NK-92 treated with Interleukin-12 subunit alpha and Interleukin-12 subunit beta, amount 100 ng/mL, for 24 hours (cell line): ENCODE measurements at places on chromosomes 7 and 10.

DNA sequence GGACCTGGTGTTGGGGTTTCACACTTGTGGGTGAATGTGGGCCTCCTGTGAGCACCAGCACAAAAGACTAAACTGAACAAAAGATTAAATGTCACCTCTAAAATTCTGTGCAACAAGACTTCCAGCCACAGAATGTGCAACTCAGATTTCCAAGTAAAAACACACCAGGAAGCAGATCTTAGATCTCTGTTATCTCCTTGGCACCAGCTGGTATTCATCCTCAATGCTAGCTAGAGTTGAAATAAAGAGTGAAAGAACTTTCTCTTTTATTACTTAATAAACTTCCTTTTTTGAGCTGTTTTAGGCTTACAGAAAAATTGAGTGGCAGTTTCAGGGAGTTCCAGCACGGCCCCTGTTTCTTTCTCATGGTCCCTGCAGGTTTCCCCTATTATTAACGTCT is 40.2 kb downstream of the EGFR start:
- no peak for DNase-seq

GRCh38 chr7:101177644-101178043 is 2.4 kb downstream of the NAT16 start:
- no peak for DNase-seq

- DNase-seq: no peak
Observed at GRCh38 chr7:34544621-34545020, 113.4 kb upstream of the NPSR1 start.

GRCh38 chr7:140640727-140641523 is at the start of gene DENND2A:
TSS of gene DENND2A (minus strand) at chr7:140640813. CDS start at chr7:140602397, 38,416 bp downstream.
- no peak for DNase-seq

DNA sequence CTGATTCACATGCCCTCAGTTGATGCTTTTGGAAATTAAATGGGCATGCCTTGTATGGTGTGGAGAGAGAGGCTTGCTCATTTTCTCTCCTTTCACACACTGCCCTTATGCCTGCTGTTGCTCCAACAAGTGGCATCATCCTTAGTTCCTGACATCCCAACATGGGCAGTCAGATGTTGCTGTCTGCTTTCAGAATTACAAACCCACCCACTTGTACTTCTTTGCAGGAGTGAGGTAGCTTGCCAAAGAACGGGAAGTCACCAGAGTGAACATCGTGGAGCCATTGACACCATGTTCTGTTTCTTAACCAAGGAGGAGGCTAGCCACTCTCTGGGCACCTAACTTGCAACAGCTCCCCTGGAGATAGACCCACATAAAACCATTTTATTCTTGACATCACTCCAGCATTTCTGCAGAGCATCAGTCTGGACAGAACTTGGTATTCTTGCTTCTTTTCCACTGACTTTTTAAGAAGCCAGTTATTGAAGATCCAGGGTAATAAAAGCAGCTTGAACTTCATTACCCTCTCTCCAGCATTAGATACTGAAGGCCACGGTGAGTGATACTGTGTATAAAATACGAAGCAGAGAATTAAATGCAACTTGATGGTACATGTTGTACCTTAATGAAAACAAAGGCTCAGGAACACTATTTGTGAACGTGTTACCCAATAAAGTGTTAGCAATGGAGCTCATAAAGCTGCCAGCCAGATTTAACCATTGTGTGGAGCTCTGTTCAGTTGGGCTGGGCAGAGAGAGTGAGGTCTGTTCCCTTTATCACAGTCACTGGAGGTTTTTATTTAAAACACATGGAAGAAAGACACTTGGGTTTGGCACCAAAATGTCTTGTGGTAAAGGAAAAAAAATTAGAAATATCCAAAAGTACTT is 195.8 kb upstream of the HABP2 start:
- DNase-seq: no peak

- no peak for DNase-seq
Observed at GRCh38 chr10:1374511-1375345, 318.5 kb downstream of the WDR37 start.

GRCh38 chr10:31157123-31158010 is 125.7 kb upstream of the ZNF438 start:
- no peak for DNase-seq

GRCh38 chr10:69647126-69647525 is 17.1 kb downstream of the FAM241B start:
- DNase-seq: no peak

DNA sequence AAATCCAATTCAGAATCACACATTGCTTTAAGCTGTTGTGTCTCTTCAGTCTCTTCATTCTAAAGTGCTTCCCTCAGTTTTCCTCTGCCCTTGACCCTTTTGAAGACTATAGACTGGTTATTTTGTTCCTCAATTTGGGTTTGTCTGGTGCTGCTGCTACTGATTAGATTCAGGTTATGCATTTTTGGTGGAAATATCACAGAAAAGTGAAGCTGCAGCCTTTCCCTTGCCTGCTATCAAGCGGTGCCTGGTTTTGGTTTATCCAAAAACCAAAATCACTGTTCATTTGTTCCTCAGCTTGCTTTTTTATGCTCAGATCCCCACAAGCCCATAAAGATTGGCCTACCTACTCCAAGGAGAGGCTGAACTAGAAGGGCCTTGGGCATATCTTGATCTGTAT is 55.2 kb downstream of the ELMO1 start:
- no peak for DNase-seq

DNA sequence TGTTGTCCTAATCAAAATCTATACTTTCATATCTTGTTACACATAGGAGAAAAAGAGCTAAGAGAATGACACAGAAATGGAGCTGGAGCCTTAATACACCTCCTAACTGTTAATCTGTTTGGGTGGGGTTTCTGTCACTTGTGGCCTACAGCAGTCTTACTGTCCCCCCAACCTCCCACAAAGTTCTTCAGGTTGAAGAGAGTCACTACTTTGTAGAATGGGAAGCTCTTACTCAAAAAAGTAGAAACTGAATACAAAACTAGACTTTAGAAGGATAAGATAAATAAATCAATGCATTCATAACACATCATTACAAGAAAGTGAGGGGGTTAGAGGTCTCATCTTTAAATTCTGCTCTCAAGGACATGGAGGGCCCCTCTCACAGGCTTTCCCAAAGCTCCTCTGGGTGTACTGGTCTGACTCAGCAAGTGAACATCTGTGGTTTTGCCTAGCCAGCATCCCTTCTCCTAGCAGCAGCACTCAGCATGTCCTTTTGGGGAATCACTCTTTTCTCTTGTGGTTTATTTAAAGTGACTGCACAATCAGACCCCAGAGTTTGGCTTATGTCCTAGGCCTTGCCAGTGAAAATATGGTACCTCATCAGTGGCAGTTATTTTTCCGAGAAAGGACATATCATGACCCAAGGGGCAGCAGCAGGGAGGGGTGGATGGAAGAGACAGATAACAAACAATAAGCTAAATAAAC is 2.0 kb upstream of the BLVRA start:
- DNase-seq: no peak

GRCh38 chr10:89373916-89374711 is 3.7 kb upstream of the IFIT1B start:
- DNase-seq: no peak

- no peak for DNase-seq
Observed at GRCh38 chr10:7657552-7657951, 9.2 kb downstream of the ITIH5 start.

DNA sequence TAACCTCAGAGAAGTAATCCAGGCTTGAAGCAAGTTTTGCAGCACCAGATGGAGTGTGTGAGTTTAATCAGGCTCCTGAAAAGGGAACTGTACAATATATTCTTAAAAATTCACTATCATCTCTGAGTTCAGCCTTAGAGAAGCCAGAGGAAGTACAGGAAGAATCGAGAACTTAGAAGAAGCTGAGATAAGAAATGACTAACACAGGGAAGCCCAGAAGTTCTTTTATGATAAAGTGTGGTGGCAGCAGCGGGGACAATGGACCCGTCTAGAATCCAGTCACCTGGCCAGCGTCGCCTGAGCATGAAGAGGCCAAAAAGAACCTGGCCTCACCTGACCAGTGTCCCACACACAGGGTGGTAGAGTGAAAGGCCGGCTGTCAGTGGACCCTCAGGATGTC is 161.0 kb downstream of the USP6NL start:
- DNase-seq: no peak

GRCh38 chr7:10022957-10023356 is 950.7 kb upstream of the PHF14 start:
- no peak for DNase-seq
